ENCODE measurements at places on chromosomes 6 and 20.

GRCh38 chr6:73929405-73929804 is 233.4 kb downstream of the CD109 start:
- H3K27me3 ChIP-seq = peaks cover 12% of the 10 kb centered on the region
- H3K4me3 ChIP-seq = no peak overlapping the region
- DNase-seq = peak; percentile 7
- no peaks in the 10 kb centered on the region for H3K4me1 ChIP-seq
- no peak overlapping the region for H3K27ac ChIP-seq
- H3K36me3 ChIP-seq = no peaks in the 10 kb centered on the region

GRCh38 chr6:132919045-132919860 is 104.9 kb downstream of the RPS12 start:
- no peaks in the 10 kb centered on the region for H3K36me3 ChIP-seq
- H3K27ac ChIP-seq = no peak overlapping the region
- no peak overlapping the region for H3K4me3 ChIP-seq
- H3K4me1 ChIP-seq = no peaks in the 10 kb centered on the region
- peaks cover 3% of the 10 kb centered on the region for H3K27me3 ChIP-seq

- no peaks in the 10 kb centered on the region for H3K36me3 ChIP-seq
- no peak overlapping the region for H3K27ac ChIP-seq
- peaks cover 11% of the 10 kb centered on the region for H3K27me3 ChIP-seq
- no peak for DNase-seq
Observed at GRCh38 chr20:23027721-23028120, 7.4 kb upstream of the SSTR4 start.

GRCh38 chr20:23627501-23627900 is 10.3 kb downstream of the CST3 start:
- H3K36me3 ChIP-seq = no peaks in the 10 kb centered on the region
- DNase-seq = no peak
- peaks cover 46% of the 10 kb centered on the region for H3K4me1 ChIP-seq
- H3K27me3 ChIP-seq = peaks cover 1% of the 10 kb centered on the region
- H3K27ac ChIP-seq = no peak overlapping the region
